ENCODE measurements at places on chromosomes 4 and X. TPM values are rescaled to one million over a fixed set of nuclear protein-coding genes. Genes with fewer than 3 reads are reported as not detected.

OCIAD2 gene
- 27.3 TPM for total RNA-seq

FDCSP gene
- total RNA-seq: not detected

F9 gene
- not detected for total RNA-seq

PDE5A gene
- 21.5 TPM for total RNA-seq

ADGRG2 gene
- total RNA-seq: 0.63 TPM

MAGEA2 gene
- total RNA-seq: not detected

PPEF2 gene
- total RNA-seq: not detected

NLRP2B gene
- not detected for total RNA-seq

HSFX4 gene
- not detected for total RNA-seq

RXFP1 gene
- total RNA-seq: 0.28 TPM

TCEAL8 gene
- total RNA-seq: 24.6 TPM

CXCL5 gene
- 9.4 TPM for total RNA-seq

ZNF827 gene
- total RNA-seq: 7.9 TPM

All from pancreas (tissue), 10 donors.